ENCODE measurements at places on chromosomes 13 and 19. TPM values are rescaled to one million over a fixed set of nuclear protein-coding genes. Genes with fewer than 3 reads are reported as not detected.

The PROZ gene
- not detected for total RNA-seq

The PRR22 gene
- total RNA-seq: 0.73 TPM

The SULT2B1 gene
- total RNA-seq: not detected

The KLK2 gene
- not detected for total RNA-seq

DNA sequence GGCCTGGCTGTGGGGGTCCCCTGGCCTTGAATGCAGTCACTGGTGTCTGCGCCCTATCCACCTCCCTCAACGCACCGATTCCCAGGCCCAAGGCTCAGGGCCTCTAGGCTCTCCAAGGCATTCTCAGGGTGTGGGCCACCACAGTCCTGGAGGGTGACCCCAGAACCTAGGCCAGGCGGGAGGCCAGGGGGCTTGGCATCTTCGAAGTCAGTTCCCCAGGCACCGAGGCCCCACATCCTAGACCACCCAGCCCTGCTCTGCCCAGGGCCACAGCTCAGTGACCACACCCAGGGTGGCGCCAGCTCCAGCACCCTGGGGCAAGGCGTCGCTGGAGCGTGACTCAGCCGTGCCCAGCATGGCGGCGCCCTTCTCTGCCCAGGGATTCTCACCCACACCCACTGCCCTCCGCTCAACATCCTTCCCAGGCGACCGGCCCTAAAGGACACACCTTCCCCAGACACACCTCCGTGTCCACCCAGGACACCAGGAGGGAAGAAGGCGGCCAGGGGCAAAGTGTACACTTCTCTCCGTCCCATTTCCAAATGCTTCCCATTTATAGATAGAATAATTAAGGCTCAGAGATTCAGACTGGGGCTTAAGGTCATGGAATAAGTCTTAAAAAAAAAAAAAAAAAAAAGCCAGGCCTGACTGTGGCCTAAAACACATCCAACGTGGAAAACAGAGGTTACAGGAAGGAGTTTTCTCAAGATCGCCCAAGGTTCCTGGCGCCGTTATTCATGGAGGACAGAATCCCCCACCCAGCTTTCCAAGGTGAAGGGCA is 36.4 kb upstream of the NANOS3 start:
- H3K27me3 ChIP-seq: no peaks in the 10 kb centered on the region
- H3K4me3 ChIP-seq: peak overlapping the region; percentile 98
- H3K4me1 ChIP-seq: peaks cover 79% of the 10 kb centered on the region
- peaks cover 12% of the 10 kb centered on the region for H3K36me3 ChIP-seq
- peak overlapping the region; percentile 99 for H3K27ac ChIP-seq
- DNase-seq: peak; percentile 82

DNA sequence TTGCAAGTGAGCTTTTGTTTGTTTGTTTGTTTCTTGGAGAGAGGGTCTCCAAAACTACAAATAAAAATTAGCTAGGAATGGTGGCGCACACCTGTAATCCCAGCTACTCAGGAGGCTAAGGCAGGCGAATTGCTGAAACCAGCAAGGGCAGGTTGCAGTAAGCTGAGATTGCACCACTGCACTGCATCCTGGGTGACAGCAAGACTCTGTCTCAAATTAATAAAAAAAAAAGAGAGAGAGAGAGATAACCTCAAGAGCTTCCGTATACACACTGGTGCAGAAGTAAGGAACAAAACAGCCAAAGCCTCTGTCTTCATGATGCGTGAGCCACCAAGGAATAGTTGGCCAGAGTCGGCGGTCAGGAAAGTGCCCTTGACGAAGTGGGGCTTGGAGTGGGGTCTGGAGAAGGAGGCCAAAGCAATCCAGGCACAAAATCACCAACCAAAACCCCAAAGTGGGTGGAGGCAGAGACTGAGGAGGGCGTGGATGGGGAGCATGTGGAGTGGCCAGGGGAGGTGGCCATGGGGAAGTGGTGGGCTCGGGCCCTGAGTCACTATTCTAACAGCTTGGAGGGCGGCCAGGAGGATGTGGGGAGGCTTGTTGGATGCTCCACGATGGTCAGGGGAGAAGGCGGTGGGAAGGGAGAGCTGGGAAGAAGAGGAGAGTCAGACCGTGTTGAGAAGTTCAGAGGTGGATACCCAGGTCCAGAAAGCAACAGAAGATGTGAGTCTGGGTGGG is 21.2 kb upstream of the TOMM40 start:
- H3K27me3 ChIP-seq: no peaks in the 10 kb centered on the region
- H3K36me3 ChIP-seq: peaks cover 86% of the 10 kb centered on the region
- no peak for DNase-seq
- peak overlapping the region; percentile 33 for H3K27ac ChIP-seq
- no peak overlapping the region for H3K4me3 ChIP-seq
- H3K4me1 ChIP-seq: no peaks in the 10 kb centered on the region

DNA sequence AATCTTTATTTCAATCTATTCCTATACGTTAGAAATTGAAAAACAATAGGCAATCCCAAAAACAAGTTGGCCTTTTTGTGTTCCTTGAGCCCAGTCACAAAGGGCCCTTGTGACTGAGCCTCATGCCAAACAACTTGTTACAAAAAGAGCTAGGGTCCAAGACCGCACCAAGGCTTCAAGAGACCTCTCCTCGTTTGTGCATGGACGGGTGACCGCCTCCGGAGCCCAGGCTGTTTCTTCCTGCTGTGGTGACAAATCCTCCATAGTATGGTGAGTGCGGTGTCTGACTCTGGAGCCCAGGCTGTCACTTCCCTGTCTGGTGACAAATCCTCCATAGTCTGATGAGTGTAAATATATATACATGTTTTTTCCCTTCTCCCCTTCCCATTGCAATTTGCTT is 63.7 kb downstream of the ZNF93 start:
- no peak for DNase-seq
- no peak overlapping the region for H3K27ac ChIP-seq
- no peaks in the 10 kb centered on the region for H3K4me1 ChIP-seq
- H3K36me3 ChIP-seq: no peaks in the 10 kb centered on the region
- H3K27me3 ChIP-seq: no peaks in the 10 kb centered on the region

- H3K27ac ChIP-seq: no peak overlapping the region
- no peaks in the 10 kb centered on the region for H3K4me1 ChIP-seq
- no peak overlapping the region for H3K4me3 ChIP-seq
- H3K27me3 ChIP-seq: no peaks in the 10 kb centered on the region
These were observed 239.4 kb downstream of the COL4A1 start for GRCh38 chr13:110067355-110068175.

DNA sequence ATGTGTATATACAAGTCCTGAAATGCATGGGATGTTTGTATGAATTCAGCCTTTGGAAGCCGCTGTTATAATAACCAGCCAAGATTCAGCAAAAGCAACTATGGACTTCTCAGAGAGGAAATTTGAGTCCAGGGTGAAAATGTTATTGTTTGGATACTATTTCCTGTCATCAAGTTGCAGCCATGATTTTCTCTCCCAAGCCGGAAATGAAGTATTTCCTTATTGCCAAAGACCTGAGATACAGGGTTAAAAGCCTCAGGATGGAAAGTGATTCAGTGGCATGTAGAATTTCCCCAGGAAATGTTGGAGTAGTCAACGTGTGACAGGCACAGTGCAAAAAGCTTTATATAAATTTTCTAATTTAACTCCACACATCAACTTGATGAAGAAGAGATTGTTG is 133.9 kb downstream of the IRS2 start:
- no peaks in the 10 kb centered on the region for H3K36me3 ChIP-seq
- H3K27ac ChIP-seq: peak overlapping the region; percentile 54
- DNase-seq: peak; percentile 19
- no peak overlapping the region for H3K4me3 ChIP-seq
- H3K27me3 ChIP-seq: no peaks in the 10 kb centered on the region
- H3K4me1 ChIP-seq: peaks cover 8% of the 10 kb centered on the region

DNA sequence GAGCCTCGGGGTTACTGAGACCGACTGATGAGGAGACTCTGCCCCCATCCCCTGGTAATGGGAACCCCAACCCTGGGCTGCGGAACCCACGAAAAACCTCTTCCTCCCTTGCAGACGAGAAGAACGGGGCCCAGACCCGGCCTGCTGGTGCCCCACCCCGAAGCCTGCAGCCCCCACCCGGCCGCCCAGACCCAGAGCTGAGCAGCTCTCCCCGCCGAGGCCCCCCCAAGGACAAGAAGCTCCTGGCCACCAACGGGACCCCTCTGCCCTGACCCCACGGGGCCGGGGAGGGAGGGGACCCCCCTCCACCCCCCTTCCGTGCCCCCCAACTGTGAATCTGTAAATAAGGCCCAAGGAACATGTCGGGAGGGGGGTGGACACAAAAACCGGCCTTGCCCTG is 13.3 kb downstream of the TMEM150B start:
- H3K27me3 ChIP-seq: no peaks in the 10 kb centered on the region
- no peaks in the 10 kb centered on the region for H3K4me1 ChIP-seq
- H3K4me3 ChIP-seq: no peak overlapping the region
- H3K36me3 ChIP-seq: peaks cover 34% of the 10 kb centered on the region
- H3K27ac ChIP-seq: no peak overlapping the region
- DNase-seq: no peak

GRCh38 chr19:29320618-29321017 is 107.7 kb upstream of the UQCRFS1 start:
- no peak for DNase-seq
- H3K4me1 ChIP-seq: no peaks in the 10 kb centered on the region
- H3K27me3 ChIP-seq: no peaks in the 10 kb centered on the region
- no peak overlapping the region for H3K4me3 ChIP-seq
- no peak overlapping the region for H3K27ac ChIP-seq

Data from stomach (tissue), 19 donors.